Muscle of leg (tissue), 16 donors: ENCODE measurements at places on chromosomes 7 and 10. TPM values are rescaled to one million over a fixed set of nuclear protein-coding genes. Genes with fewer than 3 reads are reported as not detected.

GBX1 gene
- 0.44 TPM for total RNA-seq

GRCh38 chr7:135224027-135224426 is 9.6 kb upstream of the STRA8 start:
- no peak for DNase-seq

DNA sequence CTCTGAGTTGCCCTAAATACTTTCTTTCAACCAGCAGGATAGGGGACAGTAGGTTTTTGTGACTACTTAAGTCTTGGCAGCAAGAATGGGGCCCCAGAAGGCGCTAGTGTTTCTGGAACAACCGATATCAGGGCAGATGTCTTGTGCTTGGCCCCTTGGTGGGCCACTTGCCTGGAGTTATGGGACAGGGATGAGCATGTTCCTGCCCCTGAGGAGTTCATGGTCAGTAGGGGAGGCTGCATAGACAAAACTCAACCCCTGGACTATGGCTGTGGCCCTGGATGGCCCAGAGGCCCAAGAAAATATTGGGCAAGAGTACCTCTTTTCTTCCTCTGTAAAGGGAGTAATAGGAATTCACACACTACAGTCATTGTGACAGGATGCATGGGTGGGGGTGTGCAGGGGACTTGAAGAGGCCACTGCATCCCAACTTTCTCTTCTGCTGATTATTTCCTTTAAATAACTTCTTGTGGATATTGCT is 57.7 kb upstream of the IGFBP3 start:
- DNase-seq: no peak

ABCA13 gene
- total RNA-seq: 0.04 TPM

DNA sequence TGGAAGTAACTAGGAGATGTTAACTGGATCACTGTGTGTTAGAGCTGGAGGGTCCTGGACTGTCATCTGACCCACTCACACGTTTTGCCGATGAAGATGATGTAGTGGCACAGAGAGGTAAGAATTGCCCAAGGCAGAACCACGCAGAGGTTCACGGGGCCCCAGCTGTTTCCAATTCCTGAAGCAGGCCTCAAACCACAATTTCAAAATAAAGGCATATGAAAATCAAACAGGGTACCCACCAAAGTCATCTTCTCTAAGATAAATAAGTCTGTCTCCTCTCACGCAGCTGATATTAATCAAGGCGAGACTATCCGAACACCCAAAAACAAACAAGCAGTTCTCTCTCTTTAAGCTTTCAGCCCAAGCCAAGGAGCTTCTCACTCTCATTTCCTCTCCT is 113.3 kb upstream of the JCAD start:
- DNase-seq: no peak
